GM19239 (cell line): ENCODE measurements at places on chromosomes 11 and 22.

DNA sequence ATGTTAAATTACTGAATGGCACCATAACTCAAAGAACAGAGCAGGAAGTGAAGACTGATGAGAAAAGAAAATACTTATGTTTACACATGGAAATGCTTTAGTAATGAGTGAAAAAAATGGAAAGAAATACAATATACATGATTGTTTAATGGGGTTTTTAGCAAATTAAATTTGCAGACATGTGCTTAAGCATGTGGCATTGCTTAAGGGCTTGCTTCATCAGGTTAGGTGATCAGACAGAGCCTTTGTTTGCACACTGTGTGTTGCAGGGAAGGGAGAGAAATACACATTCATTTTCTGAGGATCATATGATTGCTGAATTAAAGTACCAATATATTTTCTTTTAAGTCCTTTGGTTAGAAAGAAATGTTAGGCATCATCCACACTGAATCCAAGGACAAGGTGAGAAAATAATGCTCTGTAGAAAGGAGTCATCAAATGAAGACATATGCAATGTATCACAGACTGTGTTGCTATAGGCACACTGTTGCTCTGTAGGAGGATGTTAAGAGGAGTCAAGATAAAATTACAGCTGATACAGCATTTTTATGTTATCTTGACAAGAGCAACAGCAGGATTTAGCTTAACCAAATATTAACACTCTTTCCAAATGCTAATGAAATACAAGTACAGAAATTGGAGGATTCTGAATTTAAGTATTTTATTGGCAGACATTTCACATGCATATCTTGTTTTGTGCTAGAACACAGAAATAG, 23.4 kb upstream of the ARHGAP20 start:
- no peak for DNase-seq

GRCh38 chr11:75241906-75242644, 1.5 kb downstream of the TPBGL start:
- DNase-seq: no peak

GRCh38 chr11:32451808-32452207, 16.5 kb upstream of the WT1 start:
- DNase-seq: no peak

DNA sequence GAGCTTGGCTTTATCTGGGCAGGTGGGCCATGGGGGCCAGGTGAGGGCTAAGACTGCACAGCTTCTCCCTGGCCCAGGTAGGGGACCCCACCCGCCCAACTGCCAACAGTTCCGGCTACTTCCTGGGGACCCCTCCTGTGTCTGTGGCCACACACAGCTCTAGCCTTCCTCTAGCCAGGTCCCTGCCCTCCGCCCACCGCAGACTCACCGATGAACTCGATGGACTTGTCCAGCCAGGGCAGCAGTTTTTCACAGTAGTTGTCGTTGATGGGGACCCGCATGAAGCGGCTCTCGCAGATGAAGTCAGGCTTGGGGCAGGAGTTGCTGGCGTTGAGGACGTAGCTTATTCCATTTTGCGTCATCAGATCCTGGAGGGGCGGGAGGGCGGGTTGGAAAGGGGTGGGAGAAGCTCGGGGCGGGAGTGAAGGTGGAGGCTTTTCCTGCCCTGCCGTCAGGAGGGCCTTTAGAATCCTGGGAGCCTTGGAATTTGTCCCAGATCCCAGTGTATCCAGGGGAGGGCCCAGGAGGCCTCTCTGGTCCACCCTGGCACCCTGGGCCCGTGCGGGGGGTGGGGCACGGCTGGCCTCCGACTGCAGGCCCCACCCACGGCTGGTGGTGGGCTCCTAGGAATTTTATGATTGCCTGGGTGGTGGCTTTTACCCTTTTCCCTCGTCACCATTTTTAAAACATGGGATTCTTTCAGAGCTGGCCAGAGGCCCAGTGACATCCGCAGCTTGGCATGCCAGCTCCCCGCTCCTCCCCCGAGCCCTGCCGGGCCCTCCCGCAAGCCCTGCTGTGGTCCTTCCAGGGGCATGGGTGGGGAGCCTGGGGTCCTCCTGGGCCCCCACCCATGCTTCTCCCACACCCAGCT, 13.9 kb downstream of the DUSP8 start:
- no peak for DNase-seq

GRCh38 chr22:47297261-47298016, 535.0 kb downstream of the TBC1D22A start:
- no peak for DNase-seq
